Nephron progenitor cell (in vitro differentiated cells): ENCODE measurements at places on chromosomes 11 and 22.

DNA sequence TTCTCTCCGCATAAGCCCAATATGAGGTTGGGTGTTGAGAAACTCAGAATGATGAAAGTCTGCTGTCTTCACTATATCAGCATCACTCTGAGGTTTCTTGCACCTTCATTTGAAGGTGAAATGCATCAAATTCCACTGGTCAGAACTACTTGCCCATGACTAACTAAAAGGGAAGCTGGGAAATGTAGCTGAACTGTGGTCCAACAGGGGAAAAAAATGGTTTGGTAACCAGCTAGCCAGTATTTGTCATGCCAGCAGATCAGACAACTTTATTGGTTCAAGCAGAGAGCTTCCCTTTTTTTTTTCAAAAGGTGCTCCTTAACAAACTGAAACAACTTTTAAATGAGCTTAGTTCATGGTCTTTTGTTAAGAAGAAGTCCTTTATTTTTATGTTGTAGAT, 14.2 kb upstream of the PIK3C2A start:
- no peak for DNase-seq

GRCh38 chr22:49950396-49950994, 10.1 kb upstream of the PIM3 start:
- DNase-seq, result no peak

- no peak for DNase-seq
Observed at GRCh38 chr11:67411785-67412152, 3.7 kb upstream of the CARNS1 start.

- DNase-seq, result no peak
Observed at GRCh38 chr11:72013765-72014711, 15.3 kb downstream of the IL18BP start.

GRCh38 chr22:40238425-40239344, 61.0 kb downstream of the TNRC6B start:
- no peak for DNase-seq

- DNase-seq, result no peak
Observed at GRCh38 chr11:46319074-46319453, 28.2 kb upstream of the DGKZ start.
